ENCODE measurements at places on chromosomes 2 and 18. TPM values are rescaled to one million over a fixed set of nuclear protein-coding genes. Genes with fewer than 3 reads are reported as not detected.

Gene STK39
- 10.5 TPM for total RNA-seq

Gene GPR148
- total RNA-seq = not detected

Gene LRRTM1
- not detected for total RNA-seq

Gene CYP26B1
- 0.32 TPM for total RNA-seq

Gene AQP12A
- total RNA-seq = not detected

Gene CAVIN2
- 2.8 TPM for total RNA-seq

Gene SERPINB12
- total RNA-seq = not detected

Gene PHLPP1
- total RNA-seq = 9.4 TPM

Gene FBXO48
- total RNA-seq = 0.38 TPM

Gene ASB18
- total RNA-seq = not detected

Gene CENPA
- 5.7 TPM for total RNA-seq

Gene ITGA4
- 33.3 TPM for total RNA-seq

Gene GAREM1
- total RNA-seq = 1.2 TPM

Gene CABLES1
- 8.9 TPM for total RNA-seq

Gene FOXI3
- not detected for total RNA-seq

Gene SLC38A11
- not detected for total RNA-seq

Gene LIMS4
- total RNA-seq = 1.0 TPM

Gene XIRP2
- not detected for total RNA-seq

Gene SLC9A2
- total RNA-seq = not detected

Gene IL1F10
- total RNA-seq = not detected

Gene CFAP210
- not detected for total RNA-seq

Gene STK17B
- 31.0 TPM for total RNA-seq

Gene C2orf15
- total RNA-seq = not detected

Gene TTR
- total RNA-seq = not detected

Gene TBC1D8
- 3.4 TPM for total RNA-seq

Gene REG3A
- not detected for total RNA-seq

Gene FZD7
- 56.4 TPM for total RNA-seq

Gene C2orf80
- not detected for total RNA-seq

Gene CHRND
- not detected for total RNA-seq

Gene GLI2
- 5.1 TPM for total RNA-seq

Gene SP140
- not detected for total RNA-seq

Gene C1QL2
- not detected for total RNA-seq

Gene PLB1
- total RNA-seq = 0.11 TPM

Gene FAM110C
- total RNA-seq = not detected

Gene MEIS1
- 21.4 TPM for total RNA-seq

Gene HOXD10
- total RNA-seq = 17.2 TPM

Gene ZSWIM2
- total RNA-seq = not detected

Gene ZDBF2
- 10.2 TPM for total RNA-seq

Gene LCT
- 0.25 TPM for total RNA-seq

Gene PLCL1
- total RNA-seq = 2.3 TPM

Gene CRYBA2
- total RNA-seq = not detected

Gene MAP3K19
- total RNA-seq = not detected

Gene TMEM18
- 16.2 TPM for total RNA-seq

Gene EVA1A
- total RNA-seq = 126 TPM

Gene MAB21L4
- total RNA-seq = not detected

Gene ASXL3
- total RNA-seq = not detected

Gene SH3YL1
- 24.0 TPM for total RNA-seq

Gene CD28
- 0.11 TPM for total RNA-seq

Gene WDR12
- total RNA-seq = 45.8 TPM

Gene SPR
- 39.0 TPM for total RNA-seq

Gene CD8B2
- total RNA-seq = not detected

Gene MDH1B
- total RNA-seq = 0.25 TPM

Gene ACMSD
- not detected for total RNA-seq

All from GM23248 (cell line).